ENCODE measurements at places on chromosomes 12 and 14. TPM values are rescaled to one million over a fixed set of nuclear protein-coding genes. Genes with fewer than 3 reads are reported as not detected.

GRCh38 chr12:4894019-4894418 lies 15.7 kb upstream of the KCNA1 start:
- no peak for DNase-seq

GRCh38 chr14:90715495-90715894 lies 100.7 kb downstream of the TTC7B start:
- DNase-seq, result no peak

The TEX22 gene
- total RNA-seq, result 1.9 TPM

The OR11G2 gene
- not detected for total RNA-seq

- no peak for DNase-seq
Observed at GRCh38 chr12:101221301-101221700, 11.3 kb upstream of the SLC5A8 start.

DNA sequence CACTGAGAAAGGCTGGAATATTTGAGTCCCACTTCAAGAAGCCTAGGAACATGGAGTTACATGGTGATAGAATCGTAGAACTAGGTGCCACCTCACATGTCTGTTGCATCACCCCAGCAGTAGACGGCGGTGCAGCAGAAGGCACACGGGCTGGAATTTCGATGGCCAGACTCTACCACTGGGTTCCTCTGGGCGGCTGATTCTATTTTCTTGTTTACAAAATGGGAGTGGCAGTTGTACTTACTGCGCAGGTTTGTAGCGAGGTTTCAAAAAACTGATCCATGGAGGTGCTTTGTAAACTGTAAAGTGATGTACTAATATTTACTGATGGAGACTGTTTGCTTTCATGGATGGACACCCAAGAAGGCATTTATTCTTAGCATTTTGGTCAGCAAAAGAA lies 45.7 kb downstream of the WDR20 start:
- no peak for DNase-seq

The FGF23 gene
- not detected for total RNA-seq

GRCh38 chr14:92585981-92586937 lies 72.7 kb downstream of the RIN3 start:
- DNase-seq, result peak; percentile 83

The GPD1 gene
- total RNA-seq, result not detected

GRCh38 chr12:70637303-70638085 lies at the start of gene PTPRB:
PTPRB (minus strand) TSS chr12:70637429; CDS start chr12:70637395, 34 bp downstream.
- DNase-seq, result no peak

Data from natural killer cell (primary cell).